ENCODE measurements at places on chromosomes 5 and 9.

- DNase-seq = peak; percentile 24
These were observed 7.9 kb downstream of the GABRP start for GRCh38 chr5:170791325-170791954.

DNA sequence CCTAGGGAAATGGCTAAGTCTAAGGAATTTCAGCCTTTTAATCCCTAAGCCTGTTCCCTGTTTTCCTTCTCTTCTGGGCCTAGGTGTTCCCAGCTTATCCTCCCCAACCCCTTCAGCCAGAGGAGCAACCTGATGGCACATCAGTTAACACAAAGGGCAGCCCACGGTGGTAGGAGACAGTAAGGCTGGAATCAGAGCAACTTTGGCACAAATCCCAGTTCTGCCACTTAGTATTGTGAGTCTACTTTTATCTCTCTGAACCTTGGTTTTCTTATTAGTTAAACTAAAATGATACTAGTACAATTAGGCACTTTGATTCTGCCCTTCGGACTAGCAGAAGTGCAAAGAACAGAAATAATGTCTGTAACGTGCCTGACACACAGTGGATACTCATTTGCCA is 246.8 kb downstream of the SAXO1 start:
- DNase-seq = no peak

DNA sequence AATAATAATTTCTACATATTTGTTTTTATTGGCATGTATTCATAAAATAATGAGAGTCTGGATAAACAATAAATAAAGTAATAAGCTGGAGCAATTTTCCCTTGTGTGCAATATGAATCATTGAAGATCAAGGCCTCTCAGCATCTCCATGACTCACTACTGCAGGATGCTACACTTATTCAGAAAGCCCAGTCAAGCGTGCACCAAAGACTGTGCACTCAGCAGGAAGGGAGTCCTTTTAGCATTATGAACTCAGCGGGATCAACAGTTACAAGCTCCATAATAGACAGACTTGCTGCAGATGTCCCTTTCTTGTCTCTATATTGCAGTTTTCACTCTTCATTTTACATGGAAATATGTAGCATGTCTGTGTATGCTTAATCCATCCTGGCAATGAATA is 485.3 kb downstream of the CDH9 start:
- DNase-seq = no peak

GRCh38 chr9:8880060-8880459 is 1080.5 kb upstream of the DMAC1 start:
- no peak for DNase-seq

DNA sequence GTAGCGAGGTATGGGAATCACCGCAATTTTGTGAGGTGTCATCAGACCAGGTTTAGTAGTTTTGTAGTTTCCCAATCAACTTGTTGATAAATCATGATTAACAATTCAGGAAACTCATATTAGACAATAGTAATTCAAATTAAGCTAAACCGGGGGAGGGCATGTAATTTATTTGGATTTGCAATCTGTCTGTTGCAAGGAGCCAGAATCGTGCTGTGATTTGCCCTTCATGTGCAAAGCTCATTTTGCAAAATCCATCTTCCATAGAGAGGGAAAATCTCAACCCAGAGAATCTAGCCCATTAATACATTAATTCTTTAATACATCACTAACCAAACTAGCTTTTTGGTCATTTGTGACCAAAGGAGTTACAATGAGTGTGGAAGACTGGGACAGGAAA is 164.7 kb upstream of the TRPM3 start:
- no peak for DNase-seq

DNA sequence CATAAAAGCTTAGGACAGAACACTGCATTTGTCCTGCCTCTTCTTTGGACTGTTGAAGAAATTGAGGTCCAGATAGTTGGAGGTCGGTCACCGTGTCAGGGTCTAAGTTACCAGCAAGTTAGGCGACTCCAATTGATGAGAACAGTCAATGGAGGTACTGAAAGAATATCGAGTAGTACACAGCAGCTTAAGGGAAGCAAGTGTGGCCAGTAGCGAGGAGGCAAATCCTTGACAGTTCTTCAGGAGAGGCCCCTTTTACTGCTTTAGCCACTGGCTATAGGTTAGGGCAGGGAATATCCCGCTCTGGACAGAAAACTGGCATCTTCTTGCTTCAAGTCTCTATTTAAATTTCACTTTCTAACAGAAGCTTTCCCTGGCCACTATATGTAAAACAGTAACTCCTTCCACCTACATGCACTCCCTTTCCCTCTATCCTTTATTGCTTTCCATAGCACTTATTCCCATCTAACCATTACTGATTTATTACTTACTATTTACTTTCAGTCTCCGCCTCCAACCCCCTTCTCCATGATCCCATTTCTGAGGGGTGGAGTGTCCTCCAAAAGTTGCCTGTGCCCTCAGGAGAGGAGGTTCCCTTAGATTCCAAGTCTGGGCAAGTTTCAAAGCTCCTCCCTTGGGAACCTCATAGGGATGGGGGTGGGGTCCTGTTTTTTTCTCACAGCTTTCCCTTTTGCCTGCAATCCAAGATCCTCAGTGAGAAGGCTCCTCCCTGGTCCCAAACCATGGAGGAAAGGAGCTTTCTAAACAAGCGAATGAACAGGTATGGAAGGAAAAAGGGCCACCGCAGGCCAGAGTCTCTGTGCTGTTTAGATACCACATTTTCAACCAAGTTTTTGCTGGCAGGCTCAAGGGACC is 4.1 kb upstream of the PRDM6 start:
- DNase-seq = no peak

DNA sequence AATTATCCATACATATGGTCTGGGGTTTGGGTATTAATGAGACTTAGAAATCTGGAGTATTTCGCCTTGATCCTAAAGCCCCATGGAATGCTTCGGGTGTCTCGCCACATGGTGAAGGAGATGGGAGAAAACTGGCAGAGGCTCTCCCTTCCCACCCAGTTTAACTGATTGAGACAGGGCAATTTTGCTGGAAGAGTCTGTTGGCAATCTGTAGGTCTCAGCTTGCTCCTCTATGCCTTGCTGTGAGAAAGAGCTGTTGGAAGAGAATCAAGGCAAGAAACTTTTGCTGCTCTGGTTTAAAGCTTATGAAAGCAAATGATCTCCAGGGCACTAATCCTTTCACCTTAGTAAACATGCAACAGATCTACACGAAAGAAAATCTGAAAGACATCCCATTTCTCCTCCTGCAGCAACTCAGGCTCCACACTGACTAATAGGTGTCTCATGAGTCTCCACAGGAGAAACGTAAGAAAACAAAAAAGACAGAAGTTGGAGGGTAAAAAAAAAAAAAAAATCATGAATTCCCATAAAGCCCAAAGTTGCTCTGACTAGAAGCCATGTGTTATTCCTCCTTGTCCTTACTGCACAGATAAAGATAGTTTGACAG is 369.9 kb downstream of the EFNA5 start:
- no peak for DNase-seq

DNA sequence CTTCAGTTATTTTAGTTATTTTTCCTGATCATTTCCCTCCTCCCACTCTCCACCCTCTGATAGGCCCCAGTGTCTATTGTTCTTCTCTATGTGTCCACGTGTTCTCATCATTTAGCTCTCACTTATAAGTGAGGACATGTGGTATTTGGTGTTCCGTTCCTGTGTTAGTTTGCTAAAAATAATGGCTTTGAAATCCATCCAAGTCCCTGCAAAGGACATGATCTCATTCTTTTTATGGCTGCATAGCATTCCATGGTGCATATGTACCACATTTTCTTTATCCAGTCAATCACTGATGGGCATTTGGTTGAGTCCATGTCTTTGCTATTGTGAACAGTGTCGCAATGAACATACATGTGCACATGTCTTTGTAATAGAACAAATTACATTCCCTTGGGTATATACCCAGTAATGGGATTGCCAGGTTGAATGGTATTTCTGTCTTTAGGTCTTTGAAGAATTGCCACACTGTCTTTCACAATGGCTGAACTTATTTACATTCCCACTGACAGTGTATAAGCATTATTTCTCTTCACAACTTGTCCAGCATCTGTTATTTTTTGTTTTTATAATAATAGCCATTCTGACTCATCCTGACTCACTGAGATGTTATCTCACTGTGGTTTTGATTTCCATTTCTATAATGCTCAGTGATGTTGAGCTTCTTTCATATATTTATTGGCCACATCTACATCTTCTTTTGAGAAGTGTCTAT is 17.2 kb upstream of the DIRAS2 start:
- DNase-seq = no peak

- DNase-seq = no peak
These were observed 344.3 kb downstream of the RAB3C start for GRCh38 chr5:58927181-58927580.

- DNase-seq = no peak
These were observed 57.0 kb downstream of the CFAP90 start for GRCh38 chr5:7793895-7794294.
